ENCODE measurements at places on chromosomes 13 and 19.

DNA sequence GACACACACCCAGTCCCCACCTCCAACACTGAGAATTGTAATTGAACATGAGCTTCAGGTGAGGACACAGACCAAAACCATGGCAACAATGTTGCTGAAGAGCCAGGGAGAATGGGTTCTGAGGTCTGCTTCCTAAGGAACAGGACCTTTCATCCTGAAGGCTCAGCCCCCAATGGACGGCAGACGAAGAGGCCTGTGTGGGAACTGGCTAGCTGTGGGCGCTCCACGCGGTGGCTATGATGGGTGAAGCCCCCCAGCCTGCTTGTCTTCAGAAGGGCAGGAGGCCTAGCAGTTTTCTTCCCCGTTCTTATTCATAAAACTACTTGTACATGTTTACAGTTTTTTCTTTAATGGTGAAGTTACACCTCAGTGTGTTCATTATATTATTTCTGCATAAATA lies 136.1 kb upstream of the SPACA7 start:
- H3K27me3 ChIP-seq = peaks cover under 1% of the 10 kb centered on the region
- H3K4me3 ChIP-seq = no peak overlapping the region
- H3K4me1 ChIP-seq = no peaks in the 10 kb centered on the region
- H3K27ac ChIP-seq = no peak overlapping the region
- H3K36me3 ChIP-seq = no peaks in the 10 kb centered on the region

- peaks cover 35% of the 10 kb centered on the region for H3K27me3 ChIP-seq
- peak within 1 kb of the TSS; percentile 61 for H3K4me3 ChIP-seq
- peak; percentile 52 for DNase-seq
- H3K27ac ChIP-seq = no peak within 1 kb of the TSS
- no peaks in the 10 kb centered on the region for H3K36me3 ChIP-seq
- H3K4me1 ChIP-seq = peaks cover 4% of the 10 kb centered on the region
These were observed at the start of gene CAMSAP3 for GRCh38 chr19:7595466-7596133. Gene CAMSAP3 (plus strand): TSS chr19:7595863. CDS start chr19:7596003, 140 bp downstream.

GRCh38 chr19:18663940-18664530 lies 19.4 kb upstream of the CRTC1 start:
- no peak for DNase-seq
- H3K4me1 ChIP-seq = peaks cover 6% of the 10 kb centered on the region
- H3K27ac ChIP-seq = no peak overlapping the region

- H3K27me3 ChIP-seq = peaks cover 28% of the 10 kb centered on the region
- H3K27ac ChIP-seq = no peak overlapping the region
- DNase-seq = no peak
- no peaks in the 10 kb centered on the region for H3K4me1 ChIP-seq
- H3K36me3 ChIP-seq = no peaks in the 10 kb centered on the region
- H3K4me3 ChIP-seq = no peak overlapping the region
These were observed 290.9 kb upstream of the SOX21 start for GRCh38 chr13:95003019-95003813.

Measured in activated naive CD8-positive, alpha-beta T cell treated with anti-CD3 and anti-CD28 coated beads, Interleukin-2, amount 50 U/mL, for 24 hours (primary cell).